ENCODE measurements at places on chromosomes 2 and 18.
A peak's percentile ranks its signal among the peaks of the same experiment; 100 is the strongest.

DNA sequence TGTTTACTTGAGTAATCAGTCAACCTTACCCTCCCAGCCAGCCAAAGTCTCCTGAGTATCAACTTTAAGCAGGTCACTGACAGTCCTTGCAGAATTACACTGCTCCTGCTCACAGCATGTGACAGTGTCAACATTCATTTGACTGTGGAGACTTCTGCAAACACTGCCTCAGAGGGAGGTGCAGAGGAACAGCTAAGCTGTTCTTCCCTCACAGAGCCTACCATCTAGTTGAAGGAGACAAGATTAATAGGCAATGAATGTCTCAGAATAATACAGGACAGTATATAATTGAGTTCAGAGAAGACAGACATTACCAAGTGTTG is 11.9 kb downstream of the SLC14A2 start:
- DNase-seq, result no peak

GRCh38 chr2:191688934-191689695 is 11.2 kb downstream of the NABP1 start:
- DNase-seq, result peak; percentile 9

DNA sequence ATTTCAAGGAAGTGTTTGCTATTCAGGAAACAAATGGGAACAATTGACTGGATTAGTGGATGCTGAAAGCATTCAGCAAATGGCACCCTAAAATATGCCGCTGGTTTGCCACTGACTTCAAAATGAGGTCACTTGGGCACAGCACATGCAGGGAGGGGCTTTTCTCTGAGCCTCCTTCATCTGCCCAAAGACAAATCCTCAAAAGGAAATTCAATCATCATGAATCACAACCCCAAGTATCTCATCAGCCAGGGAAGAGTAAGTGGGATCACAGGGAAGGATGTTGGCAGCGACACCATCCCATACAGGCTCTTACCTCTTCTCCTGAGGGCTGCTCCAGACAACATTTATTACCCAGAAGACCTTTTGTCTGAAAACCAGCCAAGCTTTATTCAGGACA is 14.4 kb upstream of the SP140L start:
- DNase-seq, result no peak

- peak; percentile 10 for DNase-seq
Measured at GRCh38 chr18:75592527-75592926, 165.0 kb upstream of the SMIM21 start.

DNA sequence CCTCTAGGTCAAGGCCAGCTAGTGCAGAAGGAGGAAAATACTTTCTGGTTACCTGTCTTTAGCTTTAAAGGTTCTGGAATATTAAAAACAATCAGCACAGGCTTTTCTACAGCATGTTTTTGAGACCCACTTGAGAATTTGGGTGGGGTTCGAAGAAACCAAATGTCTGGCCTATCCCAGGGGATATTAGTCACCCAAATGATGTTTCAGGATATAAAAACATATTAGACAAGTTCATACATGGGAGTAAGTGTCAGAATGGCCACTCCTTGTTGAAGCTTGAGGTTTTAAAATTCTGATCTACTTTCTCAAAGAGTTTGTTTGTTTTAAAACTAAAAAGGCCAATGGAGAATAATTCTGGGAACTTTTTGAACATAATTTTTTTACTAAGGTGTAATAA is 158.6 kb upstream of the DLX2 start:
- no peak for DNase-seq

DNA sequence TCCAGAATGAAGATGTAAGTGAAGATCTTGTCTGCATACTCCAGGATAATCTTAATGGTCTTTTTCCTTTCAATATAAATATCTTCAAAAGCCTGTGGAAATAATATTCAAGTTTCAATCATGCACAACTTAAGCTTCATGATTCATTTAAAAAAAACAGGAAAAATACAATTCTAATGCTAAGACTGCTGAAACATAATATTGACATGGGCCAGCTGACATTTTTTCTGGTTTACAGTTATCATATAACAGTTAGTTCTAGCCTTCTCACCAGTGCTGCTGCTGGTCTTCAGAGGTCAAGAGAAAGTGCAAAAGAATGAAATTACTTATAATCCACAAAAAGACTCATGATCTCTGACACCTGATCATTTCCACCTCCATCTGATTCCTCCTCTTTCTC is 110.4 kb upstream of the SCN1A start:
- DNase-seq, result no peak

- no peak for DNase-seq
Measured at GRCh38 chr18:8945514-8945913, 157.0 kb upstream of the NDUFV2 start.

DNA sequence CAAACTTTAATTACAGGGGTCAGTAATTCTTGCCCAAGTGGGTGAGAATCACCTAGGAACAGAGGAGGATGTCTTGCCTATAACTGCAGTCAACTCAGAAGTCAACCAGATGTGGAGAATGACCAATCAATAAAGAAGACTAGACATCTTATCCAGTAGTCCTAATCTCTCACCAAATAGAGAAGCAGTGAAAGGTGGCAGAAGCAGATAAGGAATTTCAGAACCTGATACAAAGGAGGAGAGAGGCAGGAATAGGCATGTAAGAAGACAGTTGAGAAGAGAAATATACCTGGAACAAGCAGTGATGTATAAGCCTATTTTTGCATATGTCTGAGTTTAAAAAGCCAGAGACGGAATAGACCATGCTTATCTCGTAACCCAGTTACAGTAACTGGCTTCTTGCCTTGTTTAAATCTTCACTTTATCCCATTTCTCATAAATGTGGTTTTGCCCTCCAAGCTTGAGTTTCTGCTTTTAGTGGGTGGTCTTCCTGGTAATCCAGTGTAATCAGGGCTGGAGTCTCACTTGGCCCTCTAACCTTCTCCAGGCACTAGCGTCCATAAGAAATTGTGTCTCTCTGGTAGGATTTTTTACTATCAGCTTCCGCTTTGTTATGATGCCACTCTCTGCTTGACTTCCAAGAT is 401.0 kb downstream of the SUCLG1 start:
- DNase-seq, result no peak
